Breast epithelium (tissue), 4 donors: ENCODE measurements at places on chromosomes 16 and 17. TPM values are rescaled to one million over a fixed set of nuclear protein-coding genes. Genes with fewer than 3 reads are reported as not detected.
A peak's percentile ranks its signal among the peaks of the same experiment; 100 is the strongest.

GRAPL gene
- 1.6 TPM for total RNA-seq

GAA gene
- total RNA-seq = 80.3 TPM

KCNH4 gene
- under 0.01 TPM for total RNA-seq

GRCh38 chr16:9372934-9373890, 281.8 kb downstream of the HAPSTR1 start:
- H3K4me3 ChIP-seq = no peak overlapping the region
- H3K36me3 ChIP-seq = no peaks in the 10 kb centered on the region
- no peak overlapping the region for H3K27ac ChIP-seq
- no peaks in the 10 kb centered on the region for H3K4me1 ChIP-seq

DNA sequence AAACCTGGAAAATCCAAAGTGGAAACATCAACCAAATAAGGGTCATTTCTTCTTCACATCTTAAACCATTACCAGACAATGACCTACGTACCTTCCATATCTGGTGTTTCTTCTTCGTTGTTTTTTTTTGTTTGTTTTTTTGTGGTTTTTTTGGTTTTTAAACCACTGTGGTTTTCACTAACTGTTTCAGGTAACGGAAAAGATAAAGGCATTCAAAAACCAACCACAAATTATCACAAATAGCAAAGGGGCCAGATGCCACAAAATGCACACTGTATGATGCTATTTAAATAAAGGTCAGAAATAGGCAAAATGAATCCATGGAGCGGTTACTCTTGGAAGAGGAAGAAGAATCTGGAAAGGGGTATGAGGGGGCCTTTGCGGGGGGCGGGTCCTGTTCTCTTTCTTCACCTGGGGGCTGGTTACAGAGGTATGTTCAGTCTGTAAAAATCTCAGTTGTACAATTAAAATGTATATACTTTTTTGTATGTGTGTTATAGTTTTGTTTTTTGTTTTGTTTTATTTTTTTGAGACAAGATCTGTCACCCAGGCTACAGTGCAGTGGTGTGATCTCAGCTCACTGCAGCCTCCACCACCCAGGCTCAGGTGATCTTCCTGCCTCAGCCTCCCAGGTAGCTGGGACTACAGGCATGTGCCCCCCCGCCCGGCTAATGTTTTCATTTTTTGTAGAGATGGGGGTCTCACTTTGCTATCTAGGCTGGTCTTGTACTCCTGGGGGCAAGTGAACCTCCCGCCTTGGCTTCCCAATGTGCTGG, 29.6 kb downstream of the LITAF start:
- H3K27ac ChIP-seq = peak overlapping the region; percentile 87
- DNase-seq = no peak
- H3K36me3 ChIP-seq = peaks cover 8% of the 10 kb centered on the region
- H3K4me3 ChIP-seq = peak overlapping the region; percentile 39

- no peak overlapping the region for H3K4me3 ChIP-seq
- H3K27me3 ChIP-seq = no peaks in the 10 kb centered on the region
- no peak overlapping the region for H3K27ac ChIP-seq
- no peak for DNase-seq
- H3K4me1 ChIP-seq = no peaks in the 10 kb centered on the region
Measured at GRCh38 chr17:17549732-17550366, 41.7 kb downstream of the PEMT start.
